GM12892 (cell line): ENCODE measurements at places on chromosomes 13 and 19.

GRCh38 chr19:39427707-39428106, 8.0 kb downstream of the RPS16 start:
- DNase-seq = no peak

GRCh38 chr19:21434967-21435544, 38.1 kb downstream of the ZNF493 start:
- DNase-seq = no peak

DNA sequence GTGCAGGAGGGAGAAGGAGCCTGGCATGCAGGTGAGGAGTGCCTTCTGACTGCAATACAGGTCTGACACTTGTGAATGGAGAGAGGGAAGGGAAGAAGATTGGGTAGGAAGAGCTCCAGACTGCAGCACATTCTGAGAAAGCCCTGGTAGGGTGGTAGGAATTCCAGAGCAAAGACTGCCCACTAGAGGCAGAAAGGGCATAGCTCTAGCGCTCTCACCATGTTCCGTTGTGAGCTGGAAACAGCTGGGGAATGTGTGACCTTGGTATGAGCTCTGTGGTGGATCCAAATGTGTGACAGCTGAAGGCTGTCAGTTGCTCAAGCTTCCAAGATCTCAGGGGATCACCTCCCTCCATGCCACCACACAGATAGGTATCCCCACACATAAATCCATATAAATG, 2.9 kb upstream of the MTUS2 start:
- no peak for DNase-seq

DNA sequence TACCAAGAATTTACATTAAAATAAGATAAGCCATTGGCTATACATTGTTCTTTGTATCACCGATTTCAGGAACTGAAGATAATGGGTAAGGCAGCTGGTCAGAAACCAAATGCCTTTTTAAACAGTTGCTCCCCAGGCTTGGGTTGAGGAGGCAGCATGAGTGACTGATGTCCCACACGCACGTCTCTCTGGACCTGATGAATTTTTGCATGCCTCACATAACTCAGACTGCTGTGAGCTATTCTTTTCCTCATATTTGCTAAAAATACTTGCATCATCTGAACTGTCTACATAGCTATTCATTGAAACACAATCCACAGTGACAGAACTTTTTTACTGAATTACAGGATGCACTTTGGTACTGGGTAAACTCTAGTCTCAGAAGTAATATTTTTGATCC, 123.6 kb upstream of the MAB21L1 start:
- DNase-seq = no peak

DNA sequence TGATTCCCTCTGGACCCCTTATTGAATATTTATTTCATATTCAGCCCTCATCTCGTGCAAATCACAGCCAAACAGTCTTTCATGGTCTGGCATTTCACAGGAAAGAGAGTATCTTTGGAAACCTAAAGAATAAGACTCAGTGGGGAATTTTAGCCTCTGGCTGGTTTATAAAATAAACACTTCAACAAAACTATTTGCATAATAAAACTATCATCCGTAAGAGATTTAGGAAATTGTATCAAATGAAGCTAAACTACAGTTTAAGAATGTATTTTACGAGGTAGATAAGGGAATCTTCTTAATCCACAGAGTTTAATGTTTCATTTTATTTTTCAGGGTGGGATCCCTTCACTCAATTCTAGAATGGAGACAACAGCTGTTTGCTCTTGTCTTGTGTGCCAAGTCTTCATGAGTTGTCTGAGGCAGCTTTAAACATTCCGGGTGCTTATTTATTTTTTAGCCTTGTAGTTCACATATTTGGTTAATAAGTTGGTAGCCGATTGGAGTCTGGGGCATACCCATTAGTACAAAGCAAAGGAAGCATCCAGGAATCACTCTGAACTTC, 634.4 kb upstream of the KLF12 start:
- DNase-seq = no peak

DNA sequence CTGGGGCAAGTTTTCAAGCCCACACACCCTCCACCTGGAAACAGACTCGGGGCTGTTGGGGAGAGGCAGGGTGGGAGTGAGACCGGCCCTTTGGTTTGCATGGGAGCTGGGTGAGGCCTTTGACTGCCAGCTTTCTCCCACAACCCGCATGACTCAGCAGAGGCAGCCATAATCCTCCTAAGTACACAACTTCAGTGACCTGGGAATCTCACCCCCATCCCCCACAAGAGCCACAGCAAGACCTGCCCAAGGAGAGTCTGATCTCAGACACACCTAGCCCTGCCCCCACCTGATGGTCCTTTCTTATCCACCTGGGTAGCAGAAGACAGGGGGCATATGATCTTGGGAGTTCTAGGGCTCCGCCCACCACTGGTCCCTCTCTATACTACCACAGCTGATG, 1615.4 kb downstream of the EFNB2 start:
- DNase-seq = no peak

- DNase-seq = peak; percentile 100
These were observed at the start of gene TRIM28 for GRCh38 chr19:58543826-58544590. TRIM28 (plus strand) TSS chr19:58544064; CDS start chr19:58544758, 694 bp downstream.

DNA sequence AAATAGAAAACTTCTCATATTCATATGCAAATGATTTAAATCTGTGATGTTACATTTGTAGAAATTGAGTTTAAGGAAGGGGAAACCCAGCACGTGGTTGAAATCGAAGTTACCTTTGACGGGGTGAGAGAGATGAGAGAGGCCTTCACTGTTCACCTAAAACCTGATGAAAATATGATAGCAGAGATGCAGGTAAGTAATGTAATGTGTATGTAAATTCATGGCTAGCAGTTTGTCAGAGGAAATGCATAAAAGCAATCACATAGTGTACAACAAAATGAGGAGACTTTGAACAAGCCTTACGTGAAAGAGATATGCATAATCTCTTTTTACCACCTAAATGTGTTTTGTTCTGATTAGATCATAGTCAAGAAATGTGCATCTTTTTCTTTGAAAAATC, 134.6 kb downstream of the STOML3 start:
- no peak for DNase-seq

DNA sequence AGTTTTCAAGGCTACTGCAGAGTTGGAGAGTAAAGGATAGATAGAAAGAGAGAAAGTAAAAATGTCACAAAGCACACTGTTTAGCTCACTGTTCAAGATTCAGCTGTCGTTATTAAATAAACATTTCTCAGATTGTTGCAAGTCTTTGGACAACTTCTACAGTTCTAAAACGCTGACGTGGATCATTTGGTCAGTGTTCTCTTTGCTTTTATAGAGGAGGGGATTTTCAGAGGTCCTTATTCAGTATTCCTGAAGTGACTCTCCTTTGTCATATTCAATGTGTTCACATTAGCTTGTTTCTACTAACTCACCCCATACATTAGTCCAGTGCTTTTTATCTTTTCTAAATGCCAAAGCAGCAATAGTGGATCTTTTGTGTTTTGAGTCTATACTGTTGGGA, 154.7 kb upstream of the ARGLU1 start:
- DNase-seq = no peak
